ENCODE measurements at places on chromosomes 11 and 22. TPM values are rescaled to one million over a fixed set of nuclear protein-coding genes. Genes with fewer than 3 reads are reported as not detected.

DNA sequence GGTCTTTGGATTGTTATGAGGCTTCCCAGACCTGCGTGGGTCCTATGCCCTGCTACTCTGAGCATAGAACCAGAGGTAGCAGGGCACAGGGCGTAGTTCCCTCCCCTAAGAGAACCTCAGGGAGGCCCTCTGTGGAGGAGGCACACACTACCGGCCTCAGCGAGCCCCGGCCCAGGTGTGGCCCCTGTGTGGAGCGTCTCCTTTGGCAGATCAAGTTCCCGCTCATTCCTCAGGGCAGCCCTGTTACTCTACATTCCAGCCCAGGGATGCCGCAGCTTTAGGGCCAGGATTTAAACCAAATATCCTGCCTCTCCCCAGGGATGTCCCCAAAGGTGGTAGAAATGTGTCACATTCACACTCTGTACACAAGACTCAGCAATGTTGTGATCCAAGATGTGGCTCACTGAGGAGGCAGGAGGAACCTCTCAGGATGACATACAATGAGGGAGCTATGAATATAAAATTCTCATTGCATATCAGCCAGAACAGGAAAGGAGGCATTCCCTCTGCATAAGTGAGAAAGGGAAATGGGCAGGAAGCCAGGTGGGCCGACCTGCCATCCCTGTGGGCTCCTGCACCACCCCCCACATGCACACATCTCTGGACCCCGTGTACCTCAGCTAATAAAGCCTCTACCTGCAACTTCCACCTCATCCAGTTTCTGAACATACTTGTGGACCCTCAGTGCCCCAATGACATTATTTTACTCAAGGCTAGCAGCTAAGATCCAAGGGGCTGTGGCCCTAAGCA lies 131.9 kb upstream of the TEAD1 start:
- no peak for DNase-seq
- no peaks in the 10 kb centered on the region for H3K36me3 ChIP-seq
- no peaks in the 10 kb centered on the region for H3K27me3 ChIP-seq
- H3K4me3 ChIP-seq = no peak overlapping the region
- no peak overlapping the region for H3K27ac ChIP-seq

GRCh38 chr11:120389693-120390584 lies 53.7 kb downstream of the ARHGEF12 start:
- H3K27ac ChIP-seq = no peak overlapping the region
- H3K36me3 ChIP-seq = no peaks in the 10 kb centered on the region
- no peak overlapping the region for H3K4me3 ChIP-seq
- H3K27me3 ChIP-seq = no peaks in the 10 kb centered on the region

DNA sequence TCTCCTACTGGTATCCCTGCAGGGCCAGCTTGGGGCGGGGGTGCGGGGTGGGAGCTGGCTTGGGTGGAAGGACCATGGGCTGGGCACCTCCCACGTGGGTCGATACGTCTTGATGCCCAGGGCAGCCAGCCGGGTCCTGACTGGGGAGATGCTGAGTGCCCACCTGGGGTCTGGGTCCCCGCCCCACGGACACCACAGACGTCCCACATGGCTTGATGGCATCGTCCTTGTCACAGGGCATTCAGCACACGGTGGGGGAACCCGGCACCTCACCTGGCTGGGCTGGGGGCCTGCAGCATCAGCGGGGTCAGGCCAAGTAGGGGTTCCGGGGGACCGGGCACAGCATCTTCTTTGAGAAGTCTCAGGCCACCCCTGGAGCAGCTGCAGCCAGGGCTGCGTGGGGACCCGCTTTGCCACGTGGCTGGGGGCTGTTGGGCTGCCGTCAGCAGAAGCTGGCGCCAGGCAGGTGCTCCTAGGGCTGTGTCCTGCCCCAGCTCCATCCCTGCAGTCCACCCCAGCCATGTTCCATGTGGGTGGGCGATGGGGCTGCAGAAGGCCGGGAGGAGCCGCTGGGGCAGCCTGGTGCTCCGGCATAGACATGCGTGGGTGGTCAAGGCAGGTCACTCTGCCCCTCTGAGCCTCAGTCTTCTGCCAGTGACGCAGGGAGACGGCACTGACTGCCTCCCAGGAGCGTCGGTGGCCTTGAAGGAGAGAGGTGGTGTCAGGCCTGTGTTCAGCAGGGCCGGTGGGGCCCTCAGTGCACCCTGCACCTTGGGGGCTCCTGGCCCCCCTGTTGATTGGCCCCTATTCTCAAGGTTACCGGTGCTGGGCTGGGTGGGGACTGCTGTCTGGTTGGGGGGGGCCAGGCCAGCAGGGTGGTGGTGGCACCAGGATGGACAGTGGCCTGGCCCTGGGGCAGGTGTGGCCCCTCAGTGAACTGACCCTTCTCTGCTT lies 8.4 kb downstream of the SELENOO start:
- peaks cover 13% of the 10 kb centered on the region for H3K36me3 ChIP-seq
- no peak overlapping the region for H3K27ac ChIP-seq
- H3K4me1 ChIP-seq = no peaks in the 10 kb centered on the region
- no peak for DNase-seq
- no peaks in the 10 kb centered on the region for H3K27me3 ChIP-seq
- no peak overlapping the region for H3K4me3 ChIP-seq

DNA sequence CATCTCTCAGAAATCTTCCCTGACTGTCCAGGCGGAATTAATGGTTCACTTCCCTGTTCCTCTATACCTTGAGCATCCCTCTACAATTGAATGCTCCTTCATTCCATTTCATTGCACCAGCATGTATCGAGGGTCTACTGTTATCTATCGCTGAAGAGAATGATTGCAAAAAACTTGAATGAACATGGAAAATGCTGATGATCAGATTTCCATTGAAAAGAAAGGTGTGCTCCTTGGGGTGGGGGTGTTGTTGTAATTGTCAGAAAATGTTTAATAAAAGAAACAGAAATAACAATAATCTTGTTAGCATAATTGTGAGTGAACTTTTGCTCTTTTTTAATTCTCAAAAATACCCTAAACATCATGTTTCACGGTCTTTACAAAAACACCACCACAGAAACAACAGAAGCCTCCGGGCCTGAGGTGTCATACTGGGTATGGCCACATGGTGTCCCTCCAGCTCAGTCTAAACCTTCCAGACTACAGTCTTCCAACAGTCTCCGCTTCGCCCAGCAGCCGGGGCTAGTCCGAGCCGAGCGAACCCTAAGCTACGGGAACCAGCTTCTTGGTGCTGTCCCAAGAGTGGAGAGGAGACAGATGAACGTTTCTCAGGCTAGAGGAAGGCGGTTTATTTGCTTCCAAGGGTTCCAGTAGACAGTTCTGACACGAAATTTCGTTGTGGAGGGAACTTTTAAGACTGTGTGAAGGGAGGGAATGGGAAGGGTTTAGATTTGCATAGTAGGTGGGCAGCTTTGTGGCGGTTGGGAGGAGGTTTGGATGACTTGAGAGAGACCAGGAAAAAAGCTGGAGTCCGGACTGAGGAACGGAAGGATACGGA lies 75.8 kb upstream of the ZBED5 start:
- DNase-seq = peak; percentile 91
- peak overlapping the region; percentile 84 for H3K27ac ChIP-seq

DNA sequence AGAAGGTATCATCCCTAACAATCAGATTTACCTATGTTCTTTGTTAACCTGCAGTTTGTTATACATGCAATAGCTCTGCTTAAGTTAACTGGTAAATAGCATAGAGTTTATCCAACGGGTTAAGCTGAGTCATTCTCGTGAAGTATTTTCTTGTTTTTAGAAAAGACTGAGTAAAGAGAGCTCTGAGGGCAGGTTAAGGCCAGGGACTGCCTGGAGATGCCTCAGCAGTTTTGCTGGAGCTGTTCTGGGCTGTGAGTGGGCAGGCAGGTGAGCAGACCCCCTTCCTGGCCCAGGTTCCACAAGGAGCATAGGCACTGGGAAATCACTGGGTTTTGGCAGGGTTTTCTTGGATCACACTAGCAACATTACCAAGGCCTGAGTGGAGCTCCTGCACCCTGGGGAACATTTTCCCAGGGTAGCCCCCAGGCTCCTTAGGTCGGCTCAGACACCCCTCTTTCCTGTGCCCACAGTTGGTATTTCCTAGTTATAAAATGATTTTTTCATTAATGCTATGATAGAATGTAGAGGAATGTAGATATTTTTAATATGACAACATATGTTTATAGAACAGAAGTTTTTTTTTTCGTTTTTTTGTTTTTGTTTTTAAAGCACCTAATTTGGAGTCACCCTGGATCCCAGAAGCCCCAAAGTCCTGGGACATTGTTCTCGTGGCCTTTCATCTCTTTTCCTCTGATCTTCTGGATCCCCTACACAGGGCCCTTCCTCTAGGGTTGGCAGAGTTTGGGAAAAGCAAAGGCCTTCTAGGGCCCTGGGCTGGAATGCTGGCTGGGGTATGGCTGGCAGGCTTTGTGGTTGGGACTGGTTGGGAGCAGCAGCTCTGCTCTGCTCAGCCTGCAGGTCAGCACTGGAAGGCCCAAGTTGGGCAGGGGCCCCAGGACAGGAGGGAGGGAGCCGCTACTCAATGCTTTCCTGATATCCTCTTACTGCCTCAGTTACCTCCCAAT lies 26.7 kb downstream of the IRAG1 start:
- peaks cover 3% of the 10 kb centered on the region for H3K4me1 ChIP-seq
- DNase-seq = no peak
- no peak overlapping the region for H3K4me3 ChIP-seq
- H3K36me3 ChIP-seq = no peaks in the 10 kb centered on the region

GRCh38 chr11:80621871-80622270 lies 1181.0 kb upstream of the TENM4 start:
- DNase-seq = no peak
- no peak overlapping the region for H3K27ac ChIP-seq
- no peak overlapping the region for H3K4me3 ChIP-seq
- no peaks in the 10 kb centered on the region for H3K36me3 ChIP-seq
- H3K4me1 ChIP-seq = no peaks in the 10 kb centered on the region
- no peaks in the 10 kb centered on the region for H3K27me3 ChIP-seq

DNA sequence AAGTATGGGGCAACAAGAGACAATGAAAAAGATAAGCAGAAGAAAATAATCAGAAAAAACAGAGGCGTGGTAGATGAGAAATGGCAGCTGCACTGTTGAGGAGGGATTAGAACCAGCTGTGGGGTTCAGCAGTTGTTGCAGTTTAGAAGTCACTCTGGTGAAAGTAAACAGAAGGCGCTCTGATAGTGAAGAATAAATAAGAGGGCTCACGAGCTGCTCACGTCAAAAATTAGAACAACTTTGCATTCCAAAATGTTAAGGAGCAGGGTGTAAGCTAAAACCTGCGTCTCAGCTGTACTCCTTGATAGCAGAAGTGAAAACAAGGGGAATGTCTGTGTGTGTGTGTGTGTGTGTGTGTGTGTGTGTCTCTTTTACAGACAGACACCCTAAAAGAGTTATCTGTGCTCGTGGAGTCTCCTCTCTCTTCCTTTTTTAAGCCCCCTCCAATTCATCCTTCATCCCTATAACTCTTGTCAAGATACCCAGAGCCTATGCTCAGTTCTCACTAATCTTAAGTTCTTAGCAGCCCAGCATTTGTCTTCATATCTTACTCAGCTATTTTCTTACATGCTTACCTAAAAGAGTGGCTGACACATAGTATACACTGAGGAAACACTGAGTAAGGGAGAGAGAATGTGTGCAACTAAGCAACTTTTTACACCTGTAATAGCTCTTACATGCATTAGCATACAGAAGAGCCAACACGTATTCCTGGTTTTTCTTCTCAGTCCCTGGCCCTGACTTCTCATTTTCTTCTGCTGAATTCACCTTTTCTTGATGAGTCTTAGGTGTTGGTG lies 8.9 kb downstream of the TTC17 start:
- no peak overlapping the region for H3K4me3 ChIP-seq
- no peaks in the 10 kb centered on the region for H3K4me1 ChIP-seq
- H3K27ac ChIP-seq = no peak overlapping the region
- H3K36me3 ChIP-seq = no peaks in the 10 kb centered on the region

DNA sequence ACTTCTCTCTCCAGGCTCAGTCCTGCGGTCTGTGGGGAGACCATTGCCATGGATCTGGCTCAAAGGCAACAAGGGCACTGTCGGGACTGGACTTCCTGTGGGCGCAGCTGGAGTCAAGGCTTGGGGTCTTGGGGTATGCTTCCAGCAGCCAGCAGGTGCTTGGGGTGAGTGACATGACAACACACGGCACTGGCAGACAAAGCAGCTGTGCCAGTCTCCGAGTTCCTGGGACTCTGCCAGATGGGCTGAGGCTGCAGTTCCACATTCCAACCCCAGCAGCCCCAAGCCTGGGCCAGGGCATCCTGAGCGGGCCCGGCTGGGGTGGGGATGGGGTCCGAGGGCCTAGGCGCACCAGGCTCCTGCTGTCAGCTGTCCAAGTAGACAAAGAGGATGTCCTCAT lies 12.3 kb downstream of the GUCD1 start:
- H3K36me3 ChIP-seq = peaks cover 14% of the 10 kb centered on the region
- H3K4me3 ChIP-seq = no peak overlapping the region
- peaks cover 20% of the 10 kb centered on the region for H3K4me1 ChIP-seq
- H3K27ac ChIP-seq = no peak overlapping the region
- peak; percentile 80 for DNase-seq

- no peak overlapping the region for H3K4me3 ChIP-seq
- DNase-seq = no peak
- peaks cover 8% of the 10 kb centered on the region for H3K4me1 ChIP-seq
- H3K27ac ChIP-seq = no peak overlapping the region
Measured at GRCh38 chr11:11618973-11619435, 2.8 kb downstream of the GALNT18 start.

GRCh38 chr11:63944987-63945386 lies 6.2 kb downstream of the NAA40 start:
- H3K36me3 ChIP-seq = no peaks in the 10 kb centered on the region
- no peak for DNase-seq
- H3K27ac ChIP-seq = peak overlapping the region; percentile 14
- no peak overlapping the region for H3K4me3 ChIP-seq

GRCh38 chr11:44563711-44564110 lies 1.8 kb upstream of the CD82 start:
- DNase-seq = no peak
- no peak overlapping the region for H3K4me3 ChIP-seq
- peak overlapping the region; percentile 99 for H3K27ac ChIP-seq

ISX gene
- 0.14 TPM for total RNA-seq

DNA sequence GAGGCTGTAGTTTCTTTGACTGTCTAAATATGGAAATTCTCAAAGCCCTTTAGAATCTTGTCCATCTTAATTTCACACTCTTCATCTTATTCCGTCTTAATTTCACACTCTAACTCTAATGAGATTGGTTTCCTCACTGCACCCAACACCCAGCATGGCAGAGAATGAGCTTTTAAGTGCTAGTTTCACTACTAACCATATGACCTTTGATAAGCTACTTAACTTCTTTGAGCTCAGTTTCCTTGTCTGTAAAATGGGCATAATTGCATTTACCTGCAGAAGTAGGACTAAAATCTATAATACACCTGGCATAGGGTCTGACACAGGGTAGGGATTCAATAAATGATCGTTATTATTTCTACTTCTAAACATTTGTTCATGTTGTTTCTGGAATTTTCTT lies 30.4 kb downstream of the TBCEL start:
- H3K4me3 ChIP-seq = no peak overlapping the region
- no peaks in the 10 kb centered on the region for H3K36me3 ChIP-seq
- H3K27ac ChIP-seq = no peak overlapping the region
- no peak for DNase-seq
- no peaks in the 10 kb centered on the region for H3K4me1 ChIP-seq

- no peak overlapping the region for H3K4me3 ChIP-seq
- H3K27ac ChIP-seq = no peak overlapping the region
- no peaks in the 10 kb centered on the region for H3K27me3 ChIP-seq
- H3K4me1 ChIP-seq = no peaks in the 10 kb centered on the region
- H3K36me3 ChIP-seq = no peaks in the 10 kb centered on the region
Measured at GRCh38 chr11:35678471-35678870, 15.9 kb downstream of the TRIM44 start.

ABCC8 gene
- 5.7 TPM for total RNA-seq

PHOX2A gene
- total RNA-seq = 0.40 TPM

GSTT2B gene
- total RNA-seq = 3.9 TPM

All from prostate gland (tissue), 2 donors.